ENCODE measurements at places on chromosomes 3 and 15. TPM values are rescaled to one million over a fixed set of nuclear protein-coding genes. Genes with fewer than 3 reads are reported as not detected.

DNA sequence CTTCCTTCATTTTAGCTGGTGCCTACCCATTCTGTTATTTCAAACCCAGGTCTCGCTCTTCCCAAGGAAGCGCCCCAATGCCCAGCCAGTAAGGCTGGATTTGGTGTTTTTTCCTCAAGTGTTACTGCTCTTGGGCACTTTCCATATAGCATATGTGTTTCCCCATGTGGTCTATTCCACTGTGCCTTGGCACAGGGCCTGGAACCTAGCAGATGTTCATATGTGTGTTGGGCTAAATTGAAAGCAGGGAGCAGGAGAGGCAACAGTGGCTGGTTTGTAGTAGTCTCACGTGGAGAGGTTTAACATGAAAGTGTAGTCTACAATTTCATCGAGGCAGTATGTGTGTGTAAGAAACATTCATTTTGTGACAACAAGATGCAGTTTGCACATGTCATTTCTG lies 48.2 kb upstream of the TEX264 start:
- no peak overlapping the region for H3K27ac ChIP-seq
- no peak overlapping the region for H3K4me3 ChIP-seq
- H3K4me1 ChIP-seq: peaks cover 6% of the 10 kb centered on the region

DNA sequence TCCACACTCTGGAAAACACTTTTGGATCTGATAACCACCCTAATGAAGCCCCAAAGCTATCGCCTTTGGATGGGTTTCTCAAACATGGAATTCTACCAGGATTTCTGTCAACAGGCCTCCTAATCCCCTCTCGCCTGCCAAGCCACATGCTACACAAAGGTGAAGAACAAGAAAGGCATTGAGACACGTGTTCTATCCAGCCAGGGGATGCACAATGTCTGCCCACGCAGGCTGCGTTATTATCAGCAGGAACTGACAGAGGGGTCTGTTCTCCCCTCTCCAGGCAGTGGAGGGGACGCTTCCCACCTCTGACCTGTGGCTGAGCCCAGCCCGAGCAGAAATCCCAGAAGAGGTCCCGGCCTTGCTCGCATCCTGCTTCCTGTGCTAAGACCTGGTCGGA lies 45.4 kb upstream of the THBS1 start:
- no peak overlapping the region for H3K4me3 ChIP-seq
- no peaks in the 10 kb centered on the region for H3K36me3 ChIP-seq
- peaks cover 1% of the 10 kb centered on the region for H3K4me1 ChIP-seq
- no peak for DNase-seq

The PLA2G4F gene
- total RNA-seq: not detected

- H3K4me3 ChIP-seq: no peak overlapping the region
- H3K36me3 ChIP-seq: no peaks in the 10 kb centered on the region
- no peak for DNase-seq
- peaks cover 7% of the 10 kb centered on the region for H3K27me3 ChIP-seq
- H3K27ac ChIP-seq: no peak overlapping the region
Observed at GRCh38 chr3:133069556-133070286, 31.5 kb downstream of the TMEM108 start.

GRCh38 chr15:68447209-68447608 lies 15.2 kb upstream of the ITGA11 start:
- peaks cover 57% of the 10 kb centered on the region for H3K27me3 ChIP-seq

DNA sequence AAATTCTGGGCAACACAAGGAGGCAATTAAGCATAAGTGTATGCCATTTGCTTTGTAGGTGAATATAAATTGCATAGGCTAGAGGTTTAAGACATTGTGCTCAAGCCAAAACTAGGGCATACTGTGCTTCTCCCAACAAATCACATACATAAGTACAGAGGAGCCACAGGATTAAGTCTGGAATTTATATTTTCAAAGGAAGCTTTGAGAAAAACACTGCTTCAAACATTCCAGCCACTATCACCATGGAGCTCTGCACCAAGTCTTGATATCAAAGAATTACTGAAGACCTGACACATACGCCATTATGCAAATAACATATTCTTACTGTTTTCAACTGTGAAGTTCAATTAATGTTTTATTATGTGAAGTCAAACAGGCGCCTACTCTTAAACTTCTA lies 119.4 kb upstream of the NPHP3 start:
- H3K4me1 ChIP-seq: no peaks in the 10 kb centered on the region
- H3K27ac ChIP-seq: no peak overlapping the region
- H3K4me3 ChIP-seq: no peak overlapping the region
- DNase-seq: no peak

- no peaks in the 10 kb centered on the region for H3K36me3 ChIP-seq
- H3K4me3 ChIP-seq: no peak overlapping the region
- H3K27ac ChIP-seq: no peak overlapping the region
Observed at GRCh38 chr3:19439944-19440343, 291.6 kb downstream of the KCNH8 start.

DNA sequence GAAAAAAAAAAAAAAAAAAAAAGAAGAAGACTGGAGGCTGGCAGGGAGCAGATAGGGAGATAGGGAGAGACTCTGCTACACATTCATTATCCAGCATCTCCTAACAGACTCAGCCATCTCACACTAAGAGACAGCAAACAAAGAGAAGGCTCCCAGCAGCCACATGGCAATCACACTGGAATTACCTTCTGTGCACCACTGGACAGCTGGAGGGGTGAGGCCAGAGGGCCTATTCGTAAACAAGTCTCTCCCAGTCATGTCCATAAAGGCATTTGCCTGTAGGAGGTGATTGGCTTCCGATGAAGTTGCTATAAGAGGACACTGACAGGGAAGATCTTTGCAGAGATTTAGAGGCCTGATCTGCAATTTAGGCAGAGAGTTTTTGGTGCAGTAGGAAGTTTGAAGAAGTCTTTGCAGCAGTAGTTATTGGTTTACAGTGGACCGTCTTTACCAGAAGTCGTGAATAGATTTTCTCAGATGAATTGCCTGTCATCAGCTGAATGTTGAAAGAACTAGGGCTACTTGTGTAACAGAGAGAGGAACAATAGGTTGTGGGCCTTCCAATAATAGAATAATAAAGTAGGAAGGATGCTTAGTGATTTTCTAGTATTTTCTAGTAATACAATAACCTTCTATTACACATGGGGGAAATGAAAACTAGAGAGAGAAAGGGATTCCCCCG lies 89.7 kb downstream of the TP63 start:
- H3K27ac ChIP-seq: no peak overlapping the region
- peaks cover 2% of the 10 kb centered on the region for H3K27me3 ChIP-seq
- H3K36me3 ChIP-seq: no peaks in the 10 kb centered on the region
- no peaks in the 10 kb centered on the region for H3K4me1 ChIP-seq

- no peak overlapping the region for H3K27ac ChIP-seq
- peaks cover 7% of the 10 kb centered on the region for H3K36me3 ChIP-seq
- peaks cover 26% of the 10 kb centered on the region for H3K4me1 ChIP-seq
- H3K4me3 ChIP-seq: no peak overlapping the region
- peaks cover 33% of the 10 kb centered on the region for H3K27me3 ChIP-seq
Observed at GRCh38 chr3:170910542-170910941, 2.1 kb upstream of the EIF5A2 start.

GRCh38 chr3:53921296-53921695 lies 29.6 kb upstream of the SELENOK start:
- H3K36me3 ChIP-seq: no peaks in the 10 kb centered on the region
- H3K4me1 ChIP-seq: no peaks in the 10 kb centered on the region
- H3K27ac ChIP-seq: no peak overlapping the region
- DNase-seq: peak; percentile 17
- no peak overlapping the region for H3K4me3 ChIP-seq

- H3K36me3 ChIP-seq: no peaks in the 10 kb centered on the region
- H3K27me3 ChIP-seq: no peaks in the 10 kb centered on the region
- no peak overlapping the region for H3K4me3 ChIP-seq
- H3K27ac ChIP-seq: no peak overlapping the region
- peaks cover 6% of the 10 kb centered on the region for H3K4me1 ChIP-seq
Observed at GRCh38 chr3:197942956-197943556, 6.9 kb upstream of the RPL35A start.

The ITPR1 gene
- 59.6 TPM for total RNA-seq

The GCHFR gene
- 39.6 TPM for total RNA-seq

The SMARCC1 gene
- 83.7 TPM for total RNA-seq
